ENCODE measurements at places on chromosomes 5 and 9.

DNA sequence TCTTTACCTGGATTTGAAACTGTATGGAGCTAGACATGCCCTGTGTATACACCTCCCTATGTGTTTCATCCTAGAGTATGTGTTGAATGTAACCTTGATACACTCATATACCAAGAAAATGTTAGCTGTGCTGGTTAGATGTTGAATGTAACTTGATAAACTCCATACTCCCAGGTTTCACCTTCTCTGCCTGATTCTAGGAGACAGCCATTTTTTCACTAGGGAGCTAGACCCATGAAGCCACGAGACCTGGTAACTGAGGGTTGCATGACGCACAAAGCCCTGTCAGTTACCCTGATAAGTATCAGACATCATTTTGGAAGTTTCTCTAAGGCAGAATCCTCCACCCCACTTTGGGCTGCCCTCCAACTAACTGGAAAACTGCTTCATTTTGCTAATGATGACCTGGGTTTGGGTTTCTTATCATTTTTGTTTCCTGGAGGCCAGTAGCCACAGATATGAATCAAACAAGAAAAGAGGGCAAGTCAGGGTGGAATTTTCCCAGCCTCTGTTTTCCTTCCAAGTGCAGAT, 478.5 kb upstream of the KIF2A start:
- DNase-seq = no peak

GRCh38 chr5:171544913-171545765, 125.7 kb downstream of the FGF18 start:
- DNase-seq = no peak

GRCh38 chr5:174412941-174413340, 311.4 kb upstream of the MSX2 start:
- DNase-seq = no peak

GRCh38 chr9:21972361-21972760, 21.8 kb downstream of the CDKN2A start:
- DNase-seq = no peak

- DNase-seq = no peak
Observed at GRCh38 chr9:71911908-71912335, 483 bp downstream of the C9orf85 start.

GRCh38 chr9:121889990-121890563, 203.0 kb downstream of the TTLL11 start:
- no peak for DNase-seq

DNA sequence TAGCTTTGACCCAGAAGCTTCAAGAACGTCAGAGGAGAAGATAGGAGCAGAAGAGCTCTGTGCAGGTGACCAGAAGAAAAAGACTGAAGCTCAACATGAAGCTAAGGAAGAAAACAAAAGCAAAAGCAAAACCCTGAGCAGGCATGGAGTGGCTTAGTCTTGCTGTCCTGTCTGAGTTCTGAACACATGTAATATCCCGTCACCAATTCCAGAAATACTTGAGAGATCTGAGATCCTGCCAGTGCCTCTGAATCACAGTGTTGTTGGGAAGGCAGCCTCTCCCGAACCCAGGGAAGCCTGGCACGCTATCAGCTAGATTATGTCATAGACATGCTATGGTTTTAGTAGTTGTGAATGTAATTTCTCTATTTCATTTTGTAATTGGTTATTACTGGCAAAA, 235.7 kb downstream of the ICE1 start:
- DNase-seq = no peak

GRCh38 chr5:50864466-50864865, 198.0 kb downstream of the PARP8 start:
- DNase-seq = no peak

- DNase-seq = no peak
Observed at GRCh38 chr5:88878976-88879375, 4.0 kb downstream of the MEF2C start.

DNA sequence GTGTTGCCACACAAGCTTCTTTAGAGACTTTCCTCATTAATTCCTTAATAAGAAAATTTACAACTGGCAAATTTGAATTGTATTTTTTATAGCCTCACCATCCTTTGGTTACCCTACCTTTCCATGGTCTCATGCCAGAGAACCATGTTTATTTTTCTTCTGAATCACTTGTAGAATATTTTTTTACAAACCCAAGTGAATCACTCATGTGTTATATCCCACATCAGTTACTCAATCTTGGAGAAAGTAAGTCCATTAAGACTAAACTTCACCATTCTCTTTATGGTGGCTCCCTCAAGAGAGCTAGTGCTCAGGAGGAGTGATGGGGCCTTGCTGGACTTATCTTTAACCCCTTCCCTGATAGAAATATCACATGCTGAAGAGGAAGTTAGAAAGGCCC, 128.9 kb downstream of the SUSD1 start:
- DNase-seq = no peak

DNA sequence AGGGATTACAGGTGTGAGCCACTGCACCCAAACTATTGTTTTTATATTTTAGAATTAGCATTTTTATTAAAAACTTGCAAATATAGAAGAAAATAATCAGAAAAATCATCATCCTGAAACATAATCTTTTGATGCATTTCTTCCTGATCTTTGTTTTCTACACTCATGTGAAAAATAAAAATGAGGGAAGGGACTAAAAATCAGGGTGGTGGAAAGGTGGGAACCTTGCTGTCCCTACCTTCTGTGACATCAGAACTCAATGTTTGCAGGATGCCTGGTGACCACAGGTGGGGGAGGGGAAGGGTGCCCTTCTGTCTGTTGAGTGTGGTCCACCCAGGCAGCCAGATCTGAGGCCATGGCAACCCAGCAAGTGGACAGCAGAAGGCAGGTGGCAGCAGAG, at the start of gene SMIM23:
SMIM23 (plus strand) TSS at position 301 of the 400 bp plus-strand sequence; CDS start at position 356, 55 bp downstream.
- no peak for DNase-seq

DNA sequence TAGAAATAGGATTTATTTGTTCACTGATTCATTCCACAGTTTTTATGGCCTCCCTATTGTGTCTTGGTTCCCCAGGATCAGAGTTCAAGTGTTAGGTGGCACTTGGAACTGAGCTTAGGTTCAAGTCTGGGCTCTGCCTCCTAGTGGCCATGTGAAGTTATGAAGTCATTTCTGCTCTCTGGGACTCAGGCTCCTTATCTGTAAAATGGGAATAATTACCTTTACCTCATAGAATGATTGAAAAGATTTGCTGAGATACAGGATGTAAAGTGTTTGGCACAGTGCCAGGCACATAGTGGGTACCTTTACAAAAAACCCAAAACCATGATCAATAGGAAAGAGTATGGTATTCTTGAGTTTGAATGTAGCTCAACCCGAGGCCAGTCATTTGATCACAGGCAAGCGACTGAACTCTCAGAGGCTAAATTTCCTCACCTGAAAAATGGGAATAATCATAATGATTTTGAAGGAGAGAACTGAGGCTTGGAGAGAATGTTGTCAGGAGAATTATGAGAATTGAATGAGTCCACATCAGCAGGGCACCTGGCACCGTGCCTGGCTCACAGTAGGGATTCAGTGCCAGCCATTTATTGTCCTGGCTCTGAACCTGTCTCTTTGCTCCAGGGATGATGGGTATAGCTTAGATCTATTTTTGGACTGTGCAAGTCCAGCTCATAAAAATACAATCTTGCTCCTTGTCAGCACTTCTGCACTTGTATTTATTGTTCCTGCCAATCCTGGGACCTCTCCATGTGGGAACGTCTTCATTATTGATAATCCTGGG, 10.8 kb downstream of the NSG2 start:
- DNase-seq = no peak

DNA sequence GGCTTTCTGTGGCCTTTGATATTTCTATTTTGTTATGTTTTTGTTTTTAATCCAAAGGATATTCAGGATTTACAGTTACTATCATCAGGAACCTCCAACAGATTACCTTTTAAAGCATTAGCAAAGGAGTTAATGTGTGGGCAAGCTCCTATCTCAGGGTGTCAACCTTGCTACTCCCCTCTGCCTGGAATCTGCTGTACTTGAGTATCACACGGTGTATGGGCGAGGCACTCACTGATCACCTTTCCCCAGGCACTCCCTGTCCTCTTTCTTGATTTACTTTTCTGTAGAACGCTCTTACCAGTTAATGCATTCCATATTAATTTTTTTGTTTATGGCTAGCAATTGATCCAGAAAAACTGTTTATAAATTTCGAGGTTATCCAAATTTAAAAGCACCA, 117.0 kb upstream of the GAS1 start:
- no peak for DNase-seq

DNA sequence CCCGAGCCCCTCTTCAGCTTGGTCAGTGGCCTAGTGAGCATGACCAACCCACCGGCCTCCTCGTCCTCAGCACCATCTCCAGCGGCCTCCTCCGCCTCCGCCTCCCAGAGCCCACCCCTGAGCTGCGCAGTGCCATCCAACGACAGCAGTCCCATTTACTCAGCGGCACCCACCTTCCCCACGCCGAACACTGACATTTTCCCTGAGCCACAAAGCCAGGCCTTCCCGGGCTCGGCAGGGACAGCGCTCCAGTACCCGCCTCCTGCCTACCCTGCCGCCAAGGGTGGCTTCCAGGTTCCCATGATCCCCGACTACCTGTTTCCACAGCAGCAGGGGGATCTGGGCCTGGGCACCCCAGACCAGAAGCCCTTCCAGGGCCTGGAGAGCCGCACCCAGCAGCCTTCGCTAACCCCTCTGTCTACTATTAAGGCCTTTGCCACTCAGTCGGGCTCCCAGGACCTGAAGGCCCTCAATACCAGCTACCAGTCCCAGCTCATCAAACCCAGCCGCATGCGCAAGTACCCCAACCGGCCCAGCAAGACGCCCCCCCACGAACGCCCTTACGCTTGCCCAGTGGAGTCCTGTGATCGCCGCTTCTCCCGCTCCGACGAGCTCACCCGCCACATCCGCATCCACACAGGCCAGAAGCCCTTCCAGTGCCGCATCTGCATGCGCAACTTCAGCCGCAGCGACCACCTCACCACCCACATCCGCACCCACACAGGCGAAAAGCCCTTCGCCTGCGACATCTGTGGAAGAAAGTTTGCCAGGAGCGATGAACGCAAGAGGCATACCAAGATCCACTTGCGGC, 1.8 kb downstream of the EGR1 start:
- no peak for DNase-seq

DNA sequence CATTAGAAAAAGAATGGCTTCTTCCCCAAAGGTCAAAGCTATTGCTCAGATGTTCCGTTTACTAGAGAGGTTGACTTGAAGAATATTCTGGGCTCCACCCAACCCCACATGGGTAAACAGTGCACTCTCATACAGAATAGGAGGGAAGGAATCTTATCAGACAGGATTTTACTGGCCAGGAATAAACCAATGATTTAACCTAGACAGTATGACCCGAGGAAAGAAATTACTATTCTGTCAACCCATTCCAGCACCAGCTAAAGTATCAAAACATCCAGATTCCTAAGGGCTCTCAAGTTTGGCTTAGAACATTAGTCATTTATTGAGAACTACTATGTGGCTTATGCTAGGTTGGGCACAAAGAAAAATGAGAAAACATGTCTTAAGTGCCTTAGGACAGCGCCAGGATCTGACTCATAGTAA, 493.6 kb upstream of the KLF4 start:
- no peak for DNase-seq

DNA sequence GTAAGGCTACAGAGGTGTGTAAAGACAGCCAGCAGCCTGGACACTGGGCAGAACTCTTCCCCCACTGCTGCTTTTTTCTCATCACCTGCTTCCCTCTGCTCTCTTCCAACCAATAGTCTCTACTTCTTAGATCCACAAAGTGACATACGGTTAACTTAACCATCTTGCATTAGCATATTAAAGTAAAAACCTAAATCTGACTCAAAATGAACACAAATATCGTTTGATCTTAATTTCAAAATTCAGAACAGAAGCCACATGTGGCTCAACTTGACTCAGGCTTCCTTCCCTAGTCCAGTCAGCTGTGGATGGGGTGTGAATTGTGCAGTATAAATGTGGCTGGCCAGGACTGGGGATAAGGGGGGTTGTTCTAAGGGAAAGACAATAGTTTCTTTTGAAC, 114.3 kb downstream of the STARD4 start:
- DNase-seq = no peak

- no peak for DNase-seq
Observed at GRCh38 chr9:92463387-92463786, 18.9 kb downstream of the ASPN start.

DNA sequence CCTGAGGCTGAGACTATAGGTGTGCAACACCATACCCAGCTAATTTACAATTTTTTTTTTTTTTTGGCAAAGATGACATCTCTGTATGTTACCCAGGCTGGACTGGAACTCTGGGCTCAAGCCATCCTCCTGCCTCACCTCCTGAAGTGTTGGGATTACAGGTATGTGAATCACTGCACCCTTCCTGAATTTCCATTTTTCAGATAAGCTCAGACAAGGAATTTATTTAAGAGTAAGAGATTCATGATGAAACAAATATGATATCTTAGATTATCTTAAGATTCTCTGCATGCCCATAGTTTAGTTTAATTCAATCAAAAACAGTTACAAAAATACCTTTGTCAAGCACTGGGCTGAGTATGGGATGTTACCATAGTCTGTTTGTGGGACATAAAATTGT, 128.4 kb upstream of the BASP1 start:
- DNase-seq = no peak

DNA sequence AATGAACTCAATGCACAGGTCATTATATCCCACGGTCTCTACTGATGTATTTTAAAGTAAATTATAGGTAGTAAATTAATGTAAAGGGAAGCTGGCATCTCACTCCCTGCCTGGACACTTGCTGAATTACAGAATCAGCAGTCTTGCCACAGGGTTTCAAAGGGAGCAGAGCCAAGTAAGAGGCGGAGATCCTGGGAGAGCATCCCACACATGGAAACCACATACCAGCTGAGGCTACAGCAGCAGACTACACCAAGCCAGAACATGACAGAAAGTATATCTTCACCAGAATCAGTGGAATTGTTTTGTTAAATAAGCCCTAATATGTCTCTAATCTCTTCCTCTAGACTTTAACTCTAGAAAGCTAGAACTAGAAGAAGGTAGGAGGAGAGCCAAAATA, 1689.2 kb upstream of the WWC1 start:
- DNase-seq = no peak

DNA sequence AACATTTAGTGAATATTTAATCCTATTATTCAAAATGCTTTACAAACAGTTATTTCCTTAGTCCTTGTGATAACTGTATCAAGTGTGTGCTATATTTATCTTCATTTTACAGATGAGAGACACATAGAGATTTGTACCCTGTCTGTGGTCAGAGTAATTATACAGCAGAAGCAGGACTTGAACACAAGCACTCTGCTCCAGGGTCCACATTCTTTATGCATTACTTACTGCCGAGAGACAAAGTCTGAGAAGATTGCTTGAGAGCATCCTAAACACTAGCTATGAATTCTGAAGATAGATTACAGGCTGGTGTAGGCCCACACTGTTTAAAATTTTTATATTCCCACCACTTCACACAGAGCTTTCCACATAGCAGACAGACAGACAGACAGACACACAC, 926.1 kb upstream of the DMAC1 start:
- no peak for DNase-seq

DNA sequence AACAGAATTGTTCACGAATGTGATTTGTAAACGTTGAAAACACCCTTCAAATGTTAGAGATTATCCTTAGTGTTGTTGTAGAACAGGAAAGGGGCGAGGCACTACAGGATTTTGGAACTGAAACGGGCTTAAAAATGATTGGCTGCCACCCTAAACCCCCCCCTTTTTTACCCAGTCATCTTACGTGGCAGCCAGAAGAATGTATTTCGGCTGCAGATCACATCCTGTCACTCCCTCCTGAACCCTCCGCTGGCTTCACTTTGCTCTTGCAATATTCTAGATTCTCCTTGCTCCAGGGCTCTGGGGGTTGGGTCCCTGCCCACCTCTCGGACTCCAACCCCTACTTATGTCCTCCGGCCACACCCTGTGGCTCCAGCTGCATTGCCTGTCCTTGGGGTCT, 13.9 kb upstream of the UNC5A start:
- DNase-seq = no peak
